ENCODE measurements at places on chromosomes 4 and X.

GRCh38 chrX:119266364-119266995 lies 30.4 kb downstream of the PGRMC1 start:
- DNase-seq = peak; percentile 35

DNA sequence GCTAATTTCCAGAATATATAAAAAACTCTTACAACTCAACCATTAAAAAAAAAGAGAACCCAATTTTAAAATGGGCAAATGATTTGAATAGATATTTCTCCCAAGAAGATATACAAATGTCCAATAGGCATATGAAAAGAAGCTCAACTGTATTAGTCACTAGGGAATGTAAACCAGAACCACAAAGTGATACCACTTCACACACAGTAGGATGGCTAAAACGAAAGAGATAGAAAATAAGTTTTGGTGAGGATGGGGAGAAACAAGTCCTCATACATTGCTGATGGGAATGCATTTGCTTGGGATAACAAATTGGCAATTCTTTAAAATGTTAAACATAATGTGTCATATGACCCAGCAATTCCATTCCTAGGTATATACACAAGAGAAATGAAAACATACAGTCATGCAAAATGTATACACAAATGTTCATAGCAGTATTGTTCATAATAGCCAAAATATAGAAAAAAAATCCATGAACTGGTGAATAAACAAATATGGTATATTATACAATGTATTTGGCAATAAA lies 5.7 kb downstream of the TCEAL3 start:
- DNase-seq = no peak

DNA sequence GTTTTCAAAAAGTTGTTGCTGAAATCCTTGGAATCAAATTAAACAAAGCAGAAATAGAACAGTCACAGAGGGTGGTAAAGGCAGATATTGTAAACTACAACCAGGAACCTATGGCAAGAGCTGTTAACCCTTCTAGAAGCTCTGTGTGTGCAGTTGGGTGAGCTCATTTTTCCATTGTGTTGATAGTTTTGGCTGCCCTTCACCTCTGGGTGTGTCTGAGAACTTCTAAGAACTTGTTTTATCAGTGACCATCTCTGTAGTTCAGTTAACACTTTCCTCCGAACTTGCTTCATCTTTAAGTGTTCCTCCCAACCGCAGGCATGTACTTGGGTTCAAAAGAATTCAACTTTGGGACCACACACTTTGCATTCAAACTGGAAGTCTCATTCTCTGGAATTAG lies 32.7 kb downstream of the RBMX start:
- no peak for DNase-seq

DNA sequence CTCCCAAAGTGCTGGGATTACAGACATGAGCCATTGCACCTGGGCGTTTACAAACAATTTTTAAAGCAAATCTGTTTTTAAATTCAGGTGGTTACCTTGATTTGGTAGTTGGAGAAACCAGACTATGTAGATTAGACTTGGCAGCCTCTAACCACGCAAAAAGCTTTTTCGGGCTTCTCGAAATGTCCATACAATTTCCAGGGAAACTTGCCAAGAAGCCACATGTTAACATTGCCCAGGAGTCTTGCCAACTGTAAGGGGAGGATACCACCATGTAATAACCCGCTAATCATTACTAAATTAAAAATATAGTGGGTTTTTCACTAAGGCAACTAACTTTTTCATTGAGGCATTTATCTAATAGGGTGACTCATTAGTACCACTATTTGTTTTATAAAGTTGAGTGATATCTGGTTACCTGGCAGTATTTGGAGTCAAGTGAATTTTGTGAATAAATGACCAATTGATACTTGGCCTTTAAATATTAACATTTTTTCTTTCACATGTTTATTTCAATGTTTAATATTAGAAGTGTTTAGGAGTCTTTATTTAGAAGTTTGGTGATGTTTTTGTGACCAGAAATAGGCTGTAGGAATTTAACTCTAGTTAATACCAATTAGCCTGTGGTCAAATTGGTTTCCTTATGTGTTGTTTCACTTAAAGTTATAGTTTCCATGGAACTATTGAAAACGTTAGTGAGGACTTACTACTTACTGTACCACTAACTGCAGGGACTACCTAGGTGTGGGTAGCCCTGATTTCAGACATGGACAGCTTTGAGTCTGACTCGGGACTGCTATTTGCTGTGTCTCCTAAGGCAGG lies 61.3 kb downstream of the CLDN34 start:
- no peak for DNase-seq

DNA sequence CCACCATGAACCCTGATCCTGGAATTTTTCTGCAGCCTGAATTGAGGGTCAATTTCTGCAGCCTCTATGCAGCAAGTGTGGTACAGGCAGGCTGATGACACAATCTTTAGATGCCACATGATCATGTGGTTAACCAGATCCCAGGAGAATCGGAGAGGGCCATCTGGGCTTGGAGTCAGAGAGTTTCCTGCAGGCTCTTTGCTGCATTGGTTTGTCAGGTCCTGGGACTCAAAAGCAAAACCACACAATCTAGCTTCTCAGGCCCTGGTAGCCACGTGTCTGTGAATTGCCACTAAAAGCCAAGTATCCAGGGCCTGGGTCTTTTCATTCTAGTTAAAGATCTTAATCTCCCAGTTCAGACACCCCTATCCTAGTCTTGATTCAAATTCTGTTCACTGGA lies 464.5 kb downstream of the BCOR start:
- no peak for DNase-seq

GRCh38 chr4:168632301-168632725 lies 135.5 kb downstream of the PALLD start:
- DNase-seq = peak; percentile 76

DNA sequence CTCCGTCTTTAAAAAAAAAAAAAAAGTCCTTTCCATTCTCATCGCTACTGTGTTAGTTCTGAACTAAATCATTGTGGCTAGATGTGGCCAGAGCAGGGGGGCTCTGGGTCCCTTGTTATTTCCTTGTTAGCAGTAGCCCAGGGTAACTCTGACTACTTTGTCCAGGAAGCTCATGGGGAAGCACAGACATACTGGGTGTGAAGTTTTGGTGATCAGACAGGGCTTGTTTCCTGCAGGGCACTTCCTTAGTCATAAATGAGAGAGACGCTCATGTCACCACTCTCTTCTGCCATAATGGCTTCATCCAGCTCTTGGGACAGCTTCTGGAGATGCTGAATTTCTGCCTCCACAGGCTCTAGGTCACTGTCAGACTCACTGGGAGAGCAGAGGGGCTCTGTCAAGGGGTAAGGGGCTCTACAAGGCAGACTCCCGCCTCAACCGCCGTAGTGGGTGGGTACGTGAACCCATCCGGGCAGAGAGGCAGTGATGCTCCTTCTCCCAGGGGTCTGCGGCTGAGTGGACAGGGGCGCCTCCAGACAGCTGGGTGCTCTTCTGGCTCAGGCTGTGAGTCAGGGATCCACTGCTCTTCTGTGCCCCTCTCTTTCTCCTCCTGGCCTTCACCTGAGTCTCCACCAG lies 12.9 kb downstream of the STIM2 start:
- DNase-seq = no peak

GRCh38 chr4:98110929-98111328 lies 32.3 kb downstream of the STPG2 start:
- peak; percentile 70 for DNase-seq

- DNase-seq = peak; percentile 68
These were observed 239.0 kb upstream of the HTR2C start for GRCh38 chrX:114344756-114345349.

GRCh38 chrX:4579999-4580398 lies 866.5 kb upstream of the PRKX start:
- DNase-seq = no peak

GRCh38 chrX:154450312-154450711 lies 6.4 kb downstream of the FAM50A start:
- no peak for DNase-seq

DNA sequence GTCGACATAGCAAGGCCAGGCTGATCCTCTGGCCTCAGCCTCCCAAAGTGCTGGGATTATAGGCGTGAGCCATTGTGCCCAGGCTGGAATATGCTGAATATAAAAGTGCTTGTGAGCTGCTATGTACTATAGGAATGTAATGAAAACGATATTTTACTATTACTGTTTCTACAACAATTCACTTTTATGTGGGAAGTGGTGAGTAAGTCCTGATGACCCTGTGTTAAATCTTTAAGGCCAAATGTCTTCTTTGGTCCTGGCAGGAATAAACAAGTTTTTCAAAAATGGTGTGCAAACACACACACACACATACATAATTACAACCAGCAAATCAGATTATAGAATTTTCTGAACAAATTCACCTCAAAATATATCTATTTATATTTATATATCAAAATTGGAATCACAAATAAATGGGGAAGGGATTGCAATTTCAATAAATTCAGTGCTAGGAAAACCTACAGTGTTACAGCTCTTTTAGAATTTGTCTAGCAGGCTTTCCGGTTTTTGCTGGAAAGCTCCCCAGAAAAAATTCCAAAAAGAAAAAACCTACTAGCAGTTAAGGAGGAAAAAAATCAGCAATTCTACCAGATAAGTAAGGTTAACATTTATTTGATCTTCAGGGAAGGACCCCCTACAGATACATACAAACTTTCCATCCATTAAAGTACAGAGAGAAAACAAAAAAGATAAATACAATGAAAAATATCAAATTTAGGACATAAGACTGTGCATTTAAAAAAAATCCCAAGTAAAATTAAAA lies 17.9 kb downstream of the SMIM14 start:
- DNase-seq = no peak

- peak; percentile 53 for DNase-seq
These were observed 211.7 kb downstream of the SLC4A4 start for GRCh38 chr4:71550220-71551165.

- DNase-seq = no peak
These were observed 593.3 kb downstream of the KCTD8 start for GRCh38 chr4:43855283-43855682.

DNA sequence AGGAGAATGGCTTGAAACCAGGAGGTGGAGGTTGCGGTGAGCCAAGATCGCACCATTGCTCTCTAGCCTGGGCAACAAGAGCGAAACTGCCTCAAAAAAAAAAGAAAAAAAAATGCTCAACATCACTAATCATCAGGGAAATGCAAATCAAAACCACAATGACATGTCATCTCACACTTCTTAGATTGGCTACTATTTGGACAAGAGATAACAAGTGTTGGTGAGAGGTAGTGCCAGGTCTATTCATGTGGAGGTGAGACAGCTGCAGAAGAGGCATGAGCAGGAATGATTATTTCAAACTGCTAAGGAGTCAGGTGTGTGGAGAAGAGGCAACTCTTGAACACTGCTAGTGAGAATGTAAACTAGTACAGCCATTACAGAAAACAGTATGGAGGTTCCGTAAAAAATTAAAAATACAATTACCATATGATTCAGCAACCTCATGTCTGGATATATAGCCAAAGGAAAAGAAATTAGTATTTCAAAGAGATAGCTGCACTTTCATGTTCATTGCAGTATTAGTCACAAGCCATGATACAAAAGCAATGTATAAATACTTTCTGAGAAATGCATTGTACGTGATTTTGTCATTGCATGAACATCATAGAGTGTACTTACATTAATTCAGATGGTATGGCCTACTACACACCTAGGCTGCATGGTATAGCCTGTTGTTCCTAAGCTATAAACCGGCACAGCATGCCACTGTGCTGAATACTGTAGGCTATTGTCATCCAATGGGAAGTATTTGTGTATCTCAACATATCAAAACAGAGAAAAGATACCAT lies 75.3 kb downstream of the TMEM144 start:
- DNase-seq = no peak

- DNase-seq = peak; percentile 25
These were observed 207.1 kb upstream of the PCDH18 start for GRCh38 chr4:137739391-137739790.

GRCh38 chrX:115029869-115030570 lies 12.6 kb upstream of the IL13RA2 start:
- DNase-seq = no peak

DNA sequence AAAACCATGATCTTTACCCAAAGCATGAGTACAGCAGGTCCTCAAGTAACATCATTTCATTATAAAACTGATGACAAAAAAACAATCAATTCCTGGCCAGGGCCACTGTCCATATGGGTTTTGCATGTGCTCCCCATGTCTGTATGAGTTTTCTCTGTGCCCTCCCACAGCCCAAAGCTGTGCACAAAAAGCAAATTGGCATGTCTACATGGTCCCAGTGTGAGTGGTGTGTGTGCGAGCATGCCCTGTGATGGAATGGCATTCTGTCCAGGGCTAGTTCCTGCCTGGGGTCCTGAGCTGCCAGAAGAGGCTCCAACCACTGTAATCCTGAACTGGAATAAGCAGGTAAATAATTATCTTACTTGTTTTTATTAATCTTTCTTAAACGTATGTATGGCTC lies 28.4 kb downstream of the SMARCA1 start:
- no peak for DNase-seq

DNA sequence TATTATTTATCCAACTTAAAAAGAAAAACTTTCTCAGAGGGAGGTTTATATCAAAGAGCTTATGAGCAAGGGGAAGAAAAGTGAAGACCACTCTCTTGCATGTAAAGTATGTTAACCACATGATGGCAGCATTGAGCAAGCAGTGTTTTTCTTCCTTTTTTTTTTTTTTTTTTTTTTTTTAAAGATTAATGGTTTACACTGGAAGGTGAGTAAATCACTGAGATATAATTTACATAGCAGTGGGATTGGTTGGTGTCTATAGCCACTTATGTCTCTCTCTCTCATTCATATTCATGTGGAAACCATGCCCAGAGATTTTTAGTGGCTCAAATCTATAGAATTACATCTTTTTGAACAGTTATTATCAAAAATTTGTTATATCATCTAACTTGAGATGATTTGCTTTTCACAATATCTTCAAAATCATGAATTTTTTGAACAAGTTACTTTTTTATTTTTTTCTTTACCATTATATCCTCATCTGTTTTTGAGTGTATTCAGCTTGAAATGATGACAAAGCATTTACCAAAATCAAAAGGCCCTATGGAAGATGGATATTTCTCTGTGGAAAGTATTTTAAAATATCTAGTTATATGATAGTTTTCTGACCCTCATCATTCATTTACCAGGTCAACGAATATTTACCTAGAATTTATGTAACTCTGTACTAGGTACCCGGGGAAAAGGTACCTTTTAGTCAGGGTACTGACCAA lies 31.6 kb downstream of the MTHFD2L start:
- DNase-seq = peak; percentile 76

DNA sequence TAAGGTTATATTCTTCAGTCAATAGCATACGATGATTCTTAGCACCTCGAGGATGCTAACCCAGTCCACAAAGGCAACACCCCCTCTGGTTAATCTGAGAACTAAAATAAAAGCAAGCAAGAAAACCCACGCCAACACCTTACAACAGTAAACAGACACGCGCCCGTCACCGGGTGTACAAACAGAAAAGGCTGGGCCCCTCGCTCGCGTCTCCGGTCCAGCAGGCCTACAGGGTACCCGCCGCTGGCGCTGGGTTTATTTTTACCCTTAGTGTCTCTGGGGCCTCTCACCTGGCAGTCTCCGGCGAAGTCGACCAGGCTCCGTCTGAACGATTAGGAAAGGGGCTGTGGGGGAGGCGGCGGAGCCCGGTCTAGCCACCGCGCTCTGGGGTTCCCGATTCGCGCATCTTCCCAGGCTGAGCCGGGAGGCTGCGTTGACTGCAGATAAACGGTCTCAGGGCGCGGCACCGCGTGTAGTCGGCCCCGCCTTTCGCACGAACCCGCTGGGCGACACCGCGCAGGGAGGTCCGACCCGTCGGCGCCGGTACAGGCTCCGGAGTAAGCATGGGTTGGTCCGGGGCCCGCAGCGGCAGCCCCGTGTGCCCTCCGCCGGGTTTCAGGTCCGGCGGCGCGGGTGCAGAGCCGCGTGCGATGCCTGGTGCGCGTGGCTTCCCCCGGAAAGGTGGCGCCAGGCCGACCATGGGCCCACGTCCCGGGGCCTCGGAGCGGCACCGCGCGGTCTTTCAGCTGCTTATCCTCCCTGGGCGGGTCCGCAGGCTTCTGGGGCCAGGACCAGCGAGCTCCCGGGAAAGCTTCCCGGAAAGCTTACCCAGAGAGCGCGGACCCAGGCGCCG lies 441 bp downstream of the SLC9B2 start:
- DNase-seq = peak; percentile 79

Data from GM23338 (cell line).